ENCODE measurements at places on chromosomes 2 and 18.

DNA sequence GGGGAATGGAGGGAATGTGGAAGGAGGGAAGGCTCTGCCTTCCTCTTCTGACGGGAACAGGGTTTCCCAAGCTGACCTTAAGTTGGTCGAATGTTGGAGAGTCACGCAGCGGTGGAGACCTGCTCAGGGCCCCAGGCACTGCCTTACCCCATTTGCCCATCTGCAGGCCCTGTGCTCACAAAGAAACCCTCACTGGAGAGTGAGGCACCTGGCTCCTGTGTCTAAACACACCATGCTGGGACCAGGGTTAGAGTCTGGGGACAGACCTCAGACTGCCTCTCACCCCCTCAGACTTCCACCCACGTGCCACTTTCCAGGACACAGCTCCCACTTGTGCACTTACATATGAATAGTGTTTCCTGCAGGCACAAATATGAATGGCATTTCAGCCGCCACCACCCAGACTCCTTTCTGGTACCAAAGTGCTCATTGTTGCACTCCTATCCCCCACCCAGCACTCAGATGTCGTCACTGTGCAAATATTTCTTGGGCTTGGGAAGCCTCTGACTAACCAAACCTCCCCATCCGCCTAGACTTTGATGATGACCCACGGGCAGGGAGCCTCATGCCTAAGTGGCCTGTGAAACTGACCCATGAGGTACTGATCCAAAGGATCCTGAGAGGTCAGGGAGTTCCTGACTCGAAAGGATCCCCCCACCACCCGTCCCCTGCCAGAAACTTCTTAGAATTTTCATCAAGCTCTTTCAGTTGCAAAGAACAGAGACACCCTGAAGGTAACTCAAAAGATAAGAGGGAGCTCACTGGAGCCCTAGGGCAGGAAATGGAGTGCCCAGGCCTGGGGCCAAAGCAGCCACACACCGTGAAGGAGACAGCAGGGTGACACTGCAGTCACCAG lies 78.3 kb downstream of the STPG4 start:
- DNase-seq, result no peak

DNA sequence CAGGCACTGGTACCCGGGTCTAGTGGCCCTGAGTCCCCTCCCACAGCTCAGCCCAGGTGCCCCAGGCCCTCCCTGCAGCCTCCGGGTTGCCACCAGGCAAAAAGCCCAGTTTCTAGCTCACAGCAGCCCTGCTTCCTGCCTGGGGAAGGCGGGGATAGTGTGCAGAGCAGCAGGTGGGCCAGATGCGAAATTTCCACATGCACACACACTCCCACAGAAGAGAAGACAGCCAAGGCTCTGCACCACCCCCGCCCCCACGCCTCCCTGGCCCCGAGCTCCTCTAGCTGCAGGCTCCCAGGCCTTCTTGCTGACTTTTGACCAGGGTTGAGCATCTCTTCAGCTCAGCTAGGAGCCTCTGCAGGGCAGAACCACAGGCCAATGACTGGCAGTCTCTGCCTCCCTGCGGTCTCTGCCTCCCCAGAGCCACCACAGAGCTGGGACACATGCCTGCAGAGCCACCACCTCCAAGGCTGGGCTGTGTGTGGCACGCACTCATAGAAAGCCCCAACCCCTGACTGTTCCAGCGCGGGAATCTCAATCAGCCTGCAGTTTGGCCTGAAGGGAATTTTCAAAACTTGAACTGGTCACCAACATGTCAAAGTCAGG lies 7.2 kb downstream of the SLC66A2 start:
- DNase-seq, result no peak

GRCh38 chr18:2894131-2894840 lies 47.5 kb downstream of the EMILIN2 start:
- no peak for DNase-seq

DNA sequence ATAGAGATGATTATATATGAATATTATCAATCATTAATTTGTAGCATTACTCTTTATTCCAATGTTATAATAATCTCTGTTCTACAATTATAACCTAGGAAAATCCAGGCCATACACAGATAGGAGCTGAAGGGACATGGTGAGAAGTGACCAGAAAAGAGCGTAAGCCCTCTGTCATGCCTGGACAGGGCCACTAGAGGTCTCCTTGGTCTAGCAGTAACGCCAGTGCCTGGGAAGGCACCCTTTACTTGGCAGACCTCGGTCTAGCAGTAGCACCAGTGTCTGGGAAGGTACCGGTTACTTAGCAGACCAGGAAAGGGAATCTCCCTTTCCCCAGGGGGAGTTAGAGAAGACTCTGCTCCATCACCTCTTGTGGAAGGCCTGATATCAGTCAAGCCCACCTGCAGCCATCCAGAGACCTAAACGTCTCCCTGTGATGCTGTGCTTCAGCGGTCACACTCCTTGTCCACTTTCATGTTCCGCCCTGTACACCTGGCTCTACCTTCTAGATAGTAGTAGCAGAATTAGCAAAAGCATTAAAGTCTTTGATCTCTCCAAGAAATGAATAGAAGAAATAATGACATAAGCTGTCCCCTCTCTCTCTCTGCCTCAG lies 447.5 kb upstream of the FSIP2 start:
- DNase-seq, result no peak

DNA sequence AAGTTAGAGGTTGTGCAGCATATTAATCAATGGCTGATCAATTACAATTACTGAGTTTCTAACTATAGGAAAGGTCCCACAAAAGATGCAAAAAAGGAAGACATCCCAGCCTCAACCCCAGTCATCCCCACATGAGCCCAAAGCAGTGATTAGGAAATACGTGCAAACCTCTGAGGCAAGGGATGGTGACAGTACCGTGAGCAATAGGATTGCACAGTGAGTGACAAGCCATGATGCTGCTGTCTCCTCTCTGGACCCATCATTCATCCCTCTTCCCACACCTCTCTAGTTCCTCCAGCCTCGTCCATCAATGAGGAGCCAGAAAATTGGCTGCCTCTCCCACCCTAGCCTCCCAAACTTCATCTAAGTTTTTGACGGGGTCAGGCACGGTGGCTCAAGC lies 4.0 kb upstream of the SLC11A1 start:
- DNase-seq, result no peak

GRCh38 chr18:62494764-62495163 lies 28.1 kb upstream of the ZCCHC2 start:
- no peak for DNase-seq

GRCh38 chr2:3454802-3455201 lies 64.5 kb downstream of the ADI1 start:
- no peak for DNase-seq

GRCh38 chr2:10096641-10097040 lies 16.4 kb upstream of the CYS1 start:
- DNase-seq, result no peak

- peak; percentile 71 for DNase-seq
Observed at GRCh38 chr2:168961450-168962229, 60.5 kb downstream of the G6PC2 start.

DNA sequence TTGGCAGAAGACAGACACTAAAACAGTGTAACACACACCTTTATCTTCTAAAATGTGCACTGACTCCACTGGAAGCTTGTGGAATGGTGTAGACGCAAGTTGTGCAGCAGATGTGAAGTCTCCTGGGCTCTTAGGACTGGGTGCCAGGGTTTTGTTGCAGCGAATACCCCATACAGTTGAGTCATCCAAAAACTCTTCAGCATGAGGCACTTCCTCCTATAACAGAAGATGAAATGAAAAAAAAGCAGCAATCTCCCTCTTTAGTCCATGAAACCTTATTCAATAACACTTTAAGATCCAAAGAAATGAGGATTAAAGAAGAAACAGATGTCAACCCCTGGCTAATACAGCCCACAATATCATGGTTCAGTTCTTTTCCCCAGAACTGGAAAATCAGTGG lies 22.2 kb downstream of the BUB1 start:
- DNase-seq, result no peak

- peak; percentile 79 for DNase-seq
Observed at GRCh38 chr2:206800506-206801417, 35.4 kb downstream of the FASTKD2 start.

- no peak for DNase-seq
Observed at GRCh38 chr2:230715201-230715600, 2.6 kb downstream of the CAB39 start.

GRCh38 chr18:6781796-6782195 lies 52.3 kb downstream of the ARHGAP28 start:
- no peak for DNase-seq

DNA sequence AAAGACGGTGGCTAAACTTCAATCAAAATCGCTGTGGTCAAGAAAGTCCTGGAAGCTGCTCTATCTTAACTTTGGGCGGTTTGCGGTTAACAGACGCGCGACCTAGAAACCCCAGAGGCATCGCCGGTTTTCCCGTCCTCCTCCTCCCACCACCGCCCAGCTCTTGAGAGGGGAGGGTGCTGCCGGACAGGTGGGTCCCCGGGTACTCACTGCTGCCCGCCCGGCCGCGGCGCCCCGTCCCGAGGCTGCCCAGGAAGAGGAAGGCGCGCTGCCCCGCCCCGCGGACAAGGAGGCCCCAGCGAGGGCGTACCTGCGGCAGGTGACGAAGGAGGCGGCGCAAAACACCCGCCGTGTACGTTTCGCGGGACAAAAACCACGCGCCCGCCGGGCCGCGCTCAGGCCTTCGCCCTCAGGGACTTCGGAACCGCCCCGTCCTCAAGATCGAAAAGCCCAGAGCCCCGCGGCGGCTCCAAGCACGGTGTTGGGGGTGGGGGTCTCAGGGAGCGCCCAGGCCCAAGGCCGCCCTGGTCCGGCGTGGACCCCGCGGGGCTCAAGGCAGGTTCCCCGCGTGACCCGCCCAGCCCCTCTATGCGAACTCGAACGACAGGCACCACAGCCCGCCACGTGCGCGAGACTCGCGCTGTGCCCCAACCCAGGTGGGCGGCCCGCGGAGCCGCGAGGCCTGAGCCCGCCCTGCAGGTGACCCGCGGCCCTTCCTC lies at the start of gene SH3YL1:
SH3YL1 (minus strand) TSS at position 259 of the 719 bp plus-strand sequence; CDS start at position 211, 48 bp downstream.
- no peak for DNase-seq

DNA sequence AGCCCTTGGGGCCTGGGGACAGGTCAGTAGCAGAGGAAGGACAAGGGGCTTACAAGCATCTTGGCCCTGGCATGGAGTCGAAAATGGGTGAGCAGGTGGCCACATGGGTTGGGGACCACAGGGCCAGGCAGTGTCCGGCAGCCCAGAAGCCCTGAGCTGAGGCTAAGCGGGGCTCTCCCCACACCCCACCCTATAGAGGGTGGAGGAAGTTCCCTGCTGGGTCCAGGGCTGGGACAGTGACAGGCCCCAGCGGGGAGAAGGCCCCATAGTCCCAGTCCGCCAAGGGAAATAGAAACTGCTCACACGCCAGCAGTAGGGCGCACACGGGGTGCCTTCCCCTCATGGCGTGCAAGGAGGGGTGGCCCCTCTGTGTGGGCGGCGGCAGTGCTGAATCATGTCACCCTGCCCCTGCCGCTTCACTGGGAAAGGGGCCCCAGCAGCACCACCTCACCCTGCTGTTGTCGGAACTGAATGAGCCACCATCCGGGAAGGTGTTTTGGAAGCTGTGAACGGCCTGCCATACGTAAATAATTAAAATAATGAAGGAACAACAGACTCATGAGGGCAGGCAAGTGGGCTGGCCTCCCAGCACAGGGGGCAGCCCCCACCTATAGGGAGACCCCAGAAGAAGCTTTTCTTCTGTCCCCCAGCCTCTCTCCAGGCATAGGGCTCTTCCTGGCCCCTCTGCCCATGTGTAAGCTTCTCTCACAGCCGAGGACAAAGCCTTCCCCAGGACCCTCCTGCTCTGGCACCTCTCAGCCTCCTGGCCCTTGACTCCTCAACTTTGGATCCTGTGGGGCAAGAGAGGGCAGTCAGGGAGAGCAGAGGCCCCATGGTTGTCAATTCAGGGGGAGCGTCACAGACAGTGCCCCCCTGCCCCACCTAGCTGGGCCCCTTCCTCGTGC lies 12.7 kb upstream of the DUSP2 start:
- DNase-seq, result no peak

DNA sequence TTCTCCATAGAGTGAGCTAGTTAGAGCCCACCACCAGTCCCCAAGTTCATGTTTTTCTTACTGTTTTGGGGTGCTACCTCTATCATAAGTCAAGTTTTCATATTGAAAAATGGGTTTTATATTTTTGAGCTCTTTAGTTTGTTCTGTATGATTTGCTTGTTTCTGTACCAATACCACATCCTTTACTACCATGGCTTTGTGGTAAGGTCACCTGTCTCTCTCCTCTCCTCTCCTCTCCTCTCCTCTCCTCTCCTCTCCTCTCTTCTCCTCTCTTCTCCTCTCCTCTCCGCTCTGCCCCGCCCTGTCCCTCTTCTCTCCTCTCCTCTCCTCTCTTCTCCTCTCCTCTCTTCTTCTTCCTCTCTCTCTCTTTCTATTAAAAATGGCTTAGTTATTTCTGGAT lies 22.1 kb upstream of the LBH start:
- DNase-seq, result no peak

DNA sequence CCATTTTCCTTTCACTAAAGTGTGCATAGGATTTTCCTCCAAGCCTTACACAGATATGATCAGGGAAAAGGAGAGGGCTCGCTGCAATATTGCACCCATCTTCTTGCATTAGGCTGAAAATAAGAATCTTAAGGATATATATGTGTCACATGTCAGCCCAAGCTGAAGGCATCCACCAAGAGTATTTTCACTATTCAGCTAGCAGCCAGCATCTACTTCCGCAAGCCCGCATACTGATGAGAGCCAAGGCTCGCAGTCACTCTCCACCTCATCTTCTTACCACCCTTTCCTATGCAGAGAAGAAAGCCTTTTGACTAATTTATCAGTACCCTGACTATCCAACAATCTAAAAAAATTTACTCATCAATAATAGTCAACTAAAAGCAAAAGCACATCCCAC lies 6.1 kb downstream of the TMEM163 start:
- DNase-seq, result no peak

Data from NCI-H1436 (cell line).